Activated T-helper 17 cell treated with anti-CD3 and anti-CD28 coated beads, Interleukin-2, amount 50 U/mL, for 72 hours (primary cell): ENCODE measurements at places on chromosomes 11 and 22. TPM values are rescaled to one million over a fixed set of nuclear protein-coding genes. Genes with fewer than 3 reads are reported as not detected.

GRCh38 chr22:23402275-23403151, 177.6 kb downstream of the IGLL1 start:
- peak; percentile 81 for ATAC-seq

The GTSE1 gene
- total RNA-seq = 36.9 TPM

GRCh38 chr11:94010136-94010535, 11.0 kb upstream of the HEPHL1 start:
- ATAC-seq = no peak

- no peak for ATAC-seq
Measured at GRCh38 chr11:94869186-94869585, 101.0 kb downstream of the AMOTL1 start.
